ENCODE measurements at places on chromosomes 11 and 22. TPM values are rescaled to one million over a fixed set of nuclear protein-coding genes. Genes with fewer than 3 reads are reported as not detected.

- no peak for DNase-seq
Measured at GRCh38 chr11:31582697-31583096, 73.1 kb downstream of the ELP4 start.

DNA sequence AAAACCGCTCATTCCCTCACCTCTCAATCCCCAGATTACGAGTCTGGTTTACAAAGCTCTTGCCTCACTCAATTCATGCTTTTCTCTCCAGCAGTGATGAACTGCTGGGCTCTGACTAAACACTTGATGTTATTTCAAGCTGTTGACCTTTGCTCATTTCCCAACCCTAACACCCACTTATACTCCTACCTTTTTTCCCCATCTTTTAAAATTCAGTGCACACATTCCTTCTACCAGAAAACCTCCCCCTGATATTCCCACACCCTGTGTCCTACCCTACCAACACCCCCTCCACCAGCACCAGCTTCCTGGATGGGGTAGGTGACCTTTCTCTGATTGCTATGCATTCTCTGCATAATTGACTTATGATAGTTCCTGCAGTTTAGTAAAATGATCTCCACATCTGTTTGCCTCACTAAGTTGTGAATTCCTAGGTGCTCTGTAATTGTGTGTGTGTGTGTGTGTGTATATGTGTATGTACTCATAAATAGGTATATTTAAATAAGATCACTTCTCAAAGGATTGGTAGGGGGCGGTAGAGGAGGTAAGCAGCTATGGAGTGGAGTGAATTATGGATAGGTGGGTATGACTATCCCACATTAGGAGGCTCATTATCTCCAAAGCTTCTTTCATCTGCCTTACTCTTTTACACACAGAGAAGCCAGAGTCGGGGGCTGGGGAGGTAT lies 842 bp downstream of the HEPACAM start:
- no peak for DNase-seq

GRCh38 chr11:131172011-131172410 lies 198.4 kb upstream of the NTM start:
- no peak for DNase-seq

DNA sequence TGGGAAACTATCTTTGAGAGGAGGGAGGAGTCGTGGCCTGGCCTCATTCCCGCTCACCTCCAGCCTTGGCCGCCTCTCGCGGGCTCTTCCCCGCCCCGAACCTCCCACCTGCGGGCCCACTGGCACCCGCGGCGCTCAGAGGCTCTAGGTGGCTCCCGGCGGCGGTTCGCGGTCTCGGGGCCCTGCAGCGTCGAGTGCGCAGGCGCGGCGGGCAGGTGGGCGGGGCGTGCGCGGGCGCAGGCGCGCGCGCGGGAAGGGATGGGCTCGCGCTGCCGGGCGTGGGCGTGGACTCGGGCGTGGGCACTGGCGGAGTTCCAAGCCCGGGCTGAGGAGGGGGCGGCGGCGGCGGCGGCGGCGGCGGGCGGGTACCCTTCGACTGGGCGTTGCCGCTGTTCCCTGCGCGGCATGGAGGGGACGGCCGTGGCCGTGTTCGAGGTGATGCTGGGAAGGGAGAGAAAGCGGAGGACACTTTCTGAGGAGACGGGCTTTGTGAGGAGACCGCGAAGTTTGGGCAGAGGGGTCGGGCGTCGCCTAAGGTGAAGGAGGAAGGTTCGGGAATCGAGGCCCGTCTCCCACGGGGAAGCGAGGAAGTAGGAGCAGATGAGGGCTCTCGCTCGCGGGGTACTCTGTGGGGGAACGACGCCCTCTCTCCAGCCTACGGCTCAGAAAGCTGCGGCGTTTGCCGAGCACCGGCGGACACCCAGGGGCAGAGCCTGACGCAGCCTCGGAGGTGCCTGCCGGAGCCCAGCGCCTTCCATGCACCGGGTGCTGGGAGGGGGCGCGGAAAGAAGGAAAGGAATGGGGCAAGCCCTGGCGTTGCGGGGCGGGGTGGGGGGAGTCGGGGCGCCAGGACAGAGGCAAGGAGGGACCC lies 15.7 kb upstream of the SPTBN2 start:
- peak; percentile 88 for DNase-seq

- peak; percentile 9 for DNase-seq
Measured at GRCh38 chr11:132402071-132402684, 1031.8 kb downstream of the NTM start.

GRCh38 chr11:115214644-115215234 lies 289.5 kb downstream of the CADM1 start:
- DNase-seq, result no peak

- peak; percentile 40 for DNase-seq
Measured at GRCh38 chr11:45607995-45608394, 57.4 kb downstream of the CHST1 start.

Gene PHF21A
- 10.5 TPM for polyA plus RNA-seq

Gene DLG2
- polyA plus RNA-seq, result 0.81 TPM

Gene SLC22A25
- not detected for polyA plus RNA-seq

Gene DUSP8
- polyA plus RNA-seq, result 6.0 TPM
